Putamen (tissue), 1 donor: ENCODE measurements at places on chromosomes 13 and 19.

GRCh38 chr13:26663791-26664190 is 96.8 kb downstream of the GPR12 start:
- no peak for DNase-seq

- DNase-seq = no peak
Measured at GRCh38 chr19:55697069-55697440, 22.0 kb downstream of the EPN1 start.

- DNase-seq = no peak
Measured at GRCh38 chr19:9671655-9672054, 3.2 kb downstream of the ZNF562 start.

GRCh38 chr13:39740761-39741160 is 85.3 kb downstream of the COG6 start:
- DNase-seq = peak; percentile 62

- no peak for DNase-seq
Measured at GRCh38 chr19:33622505-33622808, 704 bp downstream of the CHST8 start.

DNA sequence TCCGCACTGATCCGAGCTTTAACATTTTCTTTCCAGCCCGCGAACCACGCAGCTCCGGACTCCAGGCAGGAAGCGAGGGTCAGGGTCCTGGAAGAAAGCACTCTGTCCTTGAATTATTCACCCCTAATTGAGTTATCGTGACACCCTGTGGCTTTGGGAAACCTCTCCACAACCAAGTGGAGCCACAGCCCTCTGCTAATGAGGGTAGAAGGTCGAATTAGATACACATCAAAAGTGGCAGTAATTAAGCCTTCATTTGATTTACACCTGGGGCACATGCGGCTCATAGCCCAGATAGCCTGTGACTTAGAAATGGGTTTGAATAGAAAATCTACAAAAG is 15.9 kb upstream of the RNF17 start:
- no peak for DNase-seq

DNA sequence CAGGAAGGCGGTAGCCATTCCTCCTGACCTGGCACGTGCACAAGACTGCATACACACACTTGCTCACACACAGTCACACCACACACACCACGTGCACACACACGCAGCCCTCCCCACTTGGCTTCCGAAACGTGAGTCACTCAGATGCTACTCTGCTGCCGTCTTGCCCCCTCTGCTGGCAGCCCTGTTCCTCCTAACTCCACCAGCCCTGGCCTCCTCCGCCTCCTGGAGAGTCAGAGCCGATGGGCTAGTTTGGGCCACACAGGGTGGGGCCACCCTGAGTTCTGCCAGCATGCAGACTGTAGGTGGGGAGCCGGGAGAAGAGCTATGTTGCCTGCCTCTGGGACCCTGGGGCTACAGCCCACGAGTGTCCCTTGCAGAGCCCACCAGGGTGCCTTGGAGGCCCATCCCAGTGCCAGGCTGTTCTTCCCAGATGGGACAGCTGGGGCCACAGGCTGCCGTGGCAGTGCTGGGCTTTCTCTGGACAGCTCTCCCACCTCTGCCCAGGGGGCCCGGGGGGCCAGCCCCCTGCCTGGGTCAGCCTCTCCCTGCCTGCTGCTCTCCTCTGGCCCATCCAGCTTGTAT is 12.1 kb downstream of the PIN1 start:
- no peak for DNase-seq

GRCh38 chr19:56319991-56320390 is 5.4 kb upstream of the ZSCAN5A start:
- DNase-seq = no peak

DNA sequence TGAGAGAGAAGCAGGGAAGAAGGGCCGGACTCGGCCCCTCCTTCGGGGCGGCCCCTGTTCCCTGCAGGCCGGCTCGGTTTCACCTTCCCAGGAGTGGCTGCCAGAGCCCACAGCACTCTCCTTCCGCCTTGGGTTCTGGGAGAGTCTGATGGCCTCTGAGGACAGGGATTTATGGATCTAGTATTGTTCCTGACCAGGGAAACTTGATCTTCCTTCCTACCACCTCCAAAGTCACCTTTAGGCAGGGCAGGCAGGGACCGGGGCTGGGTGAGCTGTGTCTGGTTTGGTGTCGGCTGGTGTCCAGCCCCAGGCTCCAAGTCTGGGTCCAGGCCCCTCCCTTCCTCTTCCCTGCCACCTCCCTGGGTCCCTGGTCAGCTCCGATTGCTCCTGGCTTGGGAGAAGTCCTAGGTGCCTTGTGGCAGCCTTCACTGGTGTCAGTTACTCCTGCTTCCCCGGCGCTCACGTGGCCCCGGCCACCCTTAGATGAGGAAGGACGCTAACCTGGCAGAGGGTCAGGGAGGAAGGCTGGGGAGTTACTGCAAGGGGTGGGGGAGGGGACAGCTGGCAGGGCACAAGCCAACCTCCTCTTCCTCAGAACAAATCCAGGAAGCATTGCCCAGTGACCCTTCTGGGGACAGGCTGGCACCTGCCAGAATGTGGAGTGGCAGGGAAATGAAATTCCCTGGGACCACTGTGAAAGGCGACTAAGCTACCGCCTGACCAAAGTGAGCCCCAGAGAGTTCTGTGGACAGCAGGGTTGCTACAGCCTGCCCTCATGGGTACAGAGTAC is 18.8 kb downstream of the RFX1 start:
- DNase-seq = peak; percentile 53
